Cardiac septum (tissue), 1 donor: ENCODE measurements at places on chromosomes 3 and 15.

DNA sequence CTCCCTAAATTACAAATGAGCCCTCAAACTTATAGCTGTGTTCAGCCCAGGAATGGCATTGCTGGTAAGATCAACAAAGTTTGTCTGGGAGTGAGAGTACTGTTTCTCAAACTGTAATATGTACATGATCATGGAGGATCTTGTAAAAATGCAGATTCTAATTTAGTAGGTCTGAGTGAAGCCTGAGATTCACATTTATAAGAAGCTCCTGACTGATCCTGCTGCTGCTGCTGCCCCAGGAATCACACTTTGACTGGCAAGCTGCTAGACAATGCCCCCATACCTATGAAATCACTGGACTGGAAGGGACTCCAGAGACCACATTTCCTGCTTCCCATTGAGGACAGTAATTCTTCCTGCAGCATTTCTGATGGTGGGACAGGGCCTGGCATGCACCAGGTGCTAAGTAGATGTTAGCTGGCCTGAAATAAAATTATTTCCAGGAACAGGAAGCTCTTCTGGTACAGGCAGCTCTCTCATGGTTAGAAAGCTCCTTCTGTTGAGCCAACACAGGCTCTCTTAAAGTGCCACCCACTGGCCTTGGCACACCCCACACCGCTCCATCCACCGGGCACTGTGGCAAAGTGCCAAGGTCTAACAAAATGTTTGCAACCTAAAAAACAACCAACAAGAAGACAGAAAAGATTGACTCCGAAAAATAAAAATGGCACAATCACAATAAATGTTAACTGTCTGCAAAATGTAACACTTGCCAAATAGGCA is 36.7 kb upstream of the ZNF710 start:
- DNase-seq: no peak

GRCh38 chr15:69105451-69105985 is 54.9 kb upstream of the GLCE start:
- DNase-seq: no peak

DNA sequence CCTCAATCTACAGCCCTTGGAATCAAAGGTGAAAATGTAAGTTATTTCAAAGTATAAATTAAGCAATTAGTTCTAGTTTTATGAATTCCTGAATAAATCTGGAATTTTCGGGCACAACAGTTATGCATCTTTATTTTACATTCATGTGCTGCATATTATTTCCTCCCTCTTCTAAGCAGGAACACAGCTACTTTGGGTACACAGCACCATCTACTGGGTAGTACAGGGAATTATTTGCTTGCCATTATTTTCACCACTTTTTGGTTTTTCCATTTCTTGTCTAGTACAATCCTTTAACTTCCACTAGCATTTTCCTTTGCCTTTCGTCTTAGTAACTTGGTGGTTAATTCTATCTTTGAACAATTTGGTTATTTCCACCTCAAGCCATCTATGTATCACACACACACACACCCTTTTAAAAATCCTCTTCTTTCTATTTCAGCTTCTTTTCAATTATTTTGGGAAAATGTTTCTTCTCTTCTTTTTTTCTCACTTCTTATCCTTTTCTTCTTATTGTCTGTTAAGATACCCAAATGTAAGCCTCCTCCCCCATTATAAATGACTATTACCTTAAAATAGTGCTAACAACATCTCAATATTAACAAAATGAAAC is 451.0 kb downstream of the MFSD1 start:
- DNase-seq: no peak

GRCh38 chr3:38649500-38650247 is at the start of gene SCN5A:
TSS of gene SCN5A (minus strand) at chr3:38649687. CDS start at chr3:38633307, 16,380 bp downstream.
- DNase-seq: peak; percentile 83

GRCh38 chr15:31985607-31986006 is 44.7 kb upstream of the CHRNA7 start:
- no peak for DNase-seq

DNA sequence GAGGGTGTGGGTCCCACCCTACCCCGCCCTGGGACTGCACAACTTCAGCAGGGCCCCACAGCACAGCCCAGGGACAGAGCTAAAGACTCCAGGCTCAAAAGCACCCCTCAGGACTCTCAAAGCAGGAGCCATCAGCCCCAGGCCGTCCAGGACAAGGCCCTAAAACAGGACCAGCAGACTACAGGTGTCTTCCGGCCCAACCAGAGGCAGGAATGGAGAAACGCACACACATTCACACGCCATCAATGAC is 26.1 kb downstream of the ATRIP start:
- DNase-seq: no peak

GRCh38 chr3:11434017-11434526 is 161.9 kb downstream of the ATG7 start:
- no peak for DNase-seq

DNA sequence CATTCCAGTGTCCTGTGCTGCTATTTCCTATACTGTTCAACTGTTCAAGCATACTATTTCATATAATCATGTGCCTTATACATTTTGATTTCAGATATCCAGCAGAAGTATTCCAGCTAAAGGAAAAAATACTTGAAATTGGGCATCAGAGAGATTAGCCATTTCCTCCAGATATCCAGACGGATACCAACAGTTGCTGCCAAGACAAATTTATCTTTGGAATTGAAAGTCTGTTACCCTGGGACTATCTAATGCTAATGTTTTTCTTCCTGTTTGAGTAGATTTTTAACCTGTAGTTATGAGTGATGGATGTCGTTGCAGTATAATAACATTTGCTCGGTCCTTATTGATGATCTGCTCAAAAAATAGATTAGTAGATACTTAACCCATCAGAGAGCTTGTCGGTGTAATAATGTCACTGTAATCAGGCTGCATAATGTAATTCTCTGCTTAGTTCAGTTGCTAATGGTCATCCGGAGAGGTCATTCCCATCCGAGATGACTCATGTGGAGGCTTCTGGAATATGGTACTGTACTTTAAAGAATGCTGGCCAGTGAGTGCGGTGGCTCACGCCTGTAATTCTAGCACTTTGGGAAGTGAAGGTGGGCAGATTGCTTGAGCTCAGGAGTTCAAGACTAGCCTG is 51.5 kb downstream of the TIMP4 start:
- no peak for DNase-seq

GRCh38 chr3:152267831-152268554 is 736 bp upstream of the MBNL1 start:
- no peak for DNase-seq

DNA sequence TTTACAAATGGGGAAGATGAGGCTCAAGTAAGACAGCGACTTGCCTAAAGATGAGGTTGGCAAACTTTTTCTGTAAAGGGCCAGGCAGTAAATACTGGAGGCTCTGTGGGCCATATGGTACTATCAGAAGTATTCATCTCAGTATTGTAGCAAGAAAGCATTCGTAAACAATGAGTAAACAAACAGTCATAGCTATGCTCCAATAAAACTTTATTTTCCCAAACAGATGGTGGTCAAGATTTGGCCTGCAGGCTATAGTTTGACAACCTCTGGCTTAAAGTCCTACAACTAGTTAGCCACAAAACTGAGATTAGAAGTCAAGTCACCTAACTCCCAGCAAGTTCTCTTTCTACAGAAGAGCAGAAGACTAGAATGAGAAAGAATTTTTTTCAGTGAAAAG is 177.0 kb upstream of the NECTIN3 start:
- DNase-seq: no peak

GRCh38 chr3:15933439-15934139 is 135.8 kb upstream of the ANKRD28 start:
- no peak for DNase-seq

DNA sequence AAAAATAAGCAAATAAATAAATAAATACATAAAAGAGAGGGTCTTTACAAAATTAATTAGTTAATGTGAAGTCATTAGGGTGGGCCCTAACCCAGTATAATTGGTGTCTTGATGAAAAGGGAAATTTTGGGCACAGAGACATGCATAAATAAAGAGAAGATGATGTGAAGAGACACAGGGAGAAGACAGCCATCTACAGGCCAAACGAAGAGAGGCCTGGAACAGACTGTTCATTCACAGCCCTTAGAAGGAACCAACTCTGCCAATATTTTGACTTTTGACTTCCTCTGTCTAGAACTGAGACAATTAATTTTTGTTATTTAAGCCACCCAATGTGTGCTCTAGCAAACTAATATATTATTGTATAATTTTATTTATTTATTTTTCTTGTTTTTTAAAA is 29.6 kb upstream of the SELENOK start:
- DNase-seq: no peak

DNA sequence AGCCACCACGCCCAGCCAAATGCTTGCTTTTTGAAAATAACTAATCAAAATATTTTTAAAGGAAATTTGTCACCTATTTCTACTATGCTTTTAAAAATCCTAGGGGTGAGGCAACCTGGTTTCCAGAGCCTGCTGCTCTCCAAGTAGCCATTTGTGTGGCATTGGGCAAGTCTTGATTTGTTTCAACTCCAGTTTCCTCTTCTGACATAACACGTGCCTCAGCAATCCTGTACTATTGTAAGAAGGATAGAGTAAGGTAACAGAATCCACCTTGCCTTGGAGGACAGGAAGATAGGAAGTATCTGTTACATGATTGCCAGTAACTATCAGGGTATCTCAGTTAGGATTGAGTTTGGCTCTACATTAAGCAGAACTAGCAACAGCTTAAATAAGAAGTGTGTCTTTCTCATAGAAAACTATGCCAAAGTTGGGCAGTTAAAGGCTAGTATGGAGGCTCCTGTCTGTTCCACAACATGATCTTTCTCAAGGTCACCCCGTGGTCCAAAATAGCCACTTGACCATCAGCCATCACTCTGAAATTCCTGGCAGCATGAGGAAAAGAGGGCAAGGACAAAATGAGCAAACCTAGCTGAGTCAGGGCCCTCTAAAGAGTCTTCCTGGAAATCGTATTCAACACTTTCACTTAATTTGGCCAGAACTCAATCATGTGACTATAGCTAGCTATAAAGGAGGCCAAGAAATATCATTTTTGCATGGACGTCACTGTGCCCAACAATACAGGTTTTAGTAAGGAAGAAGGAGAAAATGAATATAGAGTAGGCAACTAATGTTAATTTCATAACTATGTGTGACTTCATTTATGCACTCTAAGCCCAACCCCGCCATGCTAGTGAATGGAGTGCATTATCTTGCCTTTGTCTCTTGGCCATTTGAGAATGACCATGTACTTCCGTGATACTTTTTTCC is 66.1 kb downstream of the HMG20A start:
- no peak for DNase-seq

DNA sequence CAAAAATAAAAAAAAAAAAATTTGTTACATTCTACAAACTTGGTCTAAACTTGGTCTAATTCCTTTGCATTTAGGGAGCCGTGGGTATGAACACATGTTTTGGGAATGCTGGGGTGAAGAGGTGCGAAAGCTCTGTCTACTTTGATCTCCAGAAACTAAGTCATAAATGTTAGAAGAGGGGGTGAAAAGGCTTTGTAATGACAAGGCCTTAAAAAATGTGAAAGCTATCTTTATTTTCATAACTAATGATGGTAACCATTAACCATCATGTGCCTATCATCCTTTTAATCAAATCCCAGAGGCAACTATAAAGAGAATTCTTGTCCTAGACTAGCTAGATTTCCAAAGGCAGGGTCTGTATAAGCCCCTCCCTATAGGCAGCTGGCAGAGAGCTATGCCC is 60.9 kb downstream of the PRICKLE2 start:
- no peak for DNase-seq

GRCh38 chr3:27533718-27534573 is 49.8 kb upstream of the SLC4A7 start:
- DNase-seq: no peak

GRCh38 chr15:31276596-31277298 is 49.9 kb upstream of the KLF13 start:
- peak; percentile 35 for DNase-seq

- DNase-seq: peak; percentile 39
These were observed 82.8 kb downstream of the SMAD3 start for GRCh38 chr15:67148196-67148701.

DNA sequence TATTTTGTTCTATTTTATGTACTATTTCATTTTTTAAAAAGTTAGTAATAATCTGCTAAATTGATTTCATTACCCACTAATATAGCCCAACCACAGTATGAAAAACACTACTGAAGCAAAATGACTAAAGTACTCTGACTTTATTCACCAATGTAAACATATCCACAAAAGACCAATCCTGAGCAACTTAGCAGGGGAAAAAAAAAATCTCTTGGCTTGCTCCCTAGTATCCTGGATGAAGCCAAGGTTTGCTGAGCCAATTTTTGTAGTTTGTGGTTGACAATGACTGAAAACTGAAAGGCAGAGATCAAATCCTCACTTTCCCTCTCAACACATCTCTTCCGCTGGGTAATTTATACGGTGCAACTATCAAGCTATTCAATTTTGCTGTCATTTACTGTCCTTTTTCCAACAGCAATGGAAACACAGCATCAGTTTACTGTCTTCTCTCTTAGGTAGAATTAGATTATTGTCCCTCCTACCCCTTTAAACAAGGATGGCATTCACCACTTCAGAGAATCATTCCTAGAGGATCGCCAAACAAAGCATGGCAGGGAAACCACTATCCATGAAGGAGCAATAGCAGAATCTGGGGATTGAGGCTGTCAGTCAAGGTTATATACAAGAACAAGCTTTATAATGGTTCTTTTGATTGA is 149.7 kb downstream of the THRB start:
- DNase-seq: no peak

- DNase-seq: no peak
These were observed 11.3 kb downstream of the PRKCI start for GRCh38 chr3:170233530-170233929.

GRCh38 chr3:182136008-182136910 is 424.5 kb downstream of the SOX2 start:
- DNase-seq: no peak

DNA sequence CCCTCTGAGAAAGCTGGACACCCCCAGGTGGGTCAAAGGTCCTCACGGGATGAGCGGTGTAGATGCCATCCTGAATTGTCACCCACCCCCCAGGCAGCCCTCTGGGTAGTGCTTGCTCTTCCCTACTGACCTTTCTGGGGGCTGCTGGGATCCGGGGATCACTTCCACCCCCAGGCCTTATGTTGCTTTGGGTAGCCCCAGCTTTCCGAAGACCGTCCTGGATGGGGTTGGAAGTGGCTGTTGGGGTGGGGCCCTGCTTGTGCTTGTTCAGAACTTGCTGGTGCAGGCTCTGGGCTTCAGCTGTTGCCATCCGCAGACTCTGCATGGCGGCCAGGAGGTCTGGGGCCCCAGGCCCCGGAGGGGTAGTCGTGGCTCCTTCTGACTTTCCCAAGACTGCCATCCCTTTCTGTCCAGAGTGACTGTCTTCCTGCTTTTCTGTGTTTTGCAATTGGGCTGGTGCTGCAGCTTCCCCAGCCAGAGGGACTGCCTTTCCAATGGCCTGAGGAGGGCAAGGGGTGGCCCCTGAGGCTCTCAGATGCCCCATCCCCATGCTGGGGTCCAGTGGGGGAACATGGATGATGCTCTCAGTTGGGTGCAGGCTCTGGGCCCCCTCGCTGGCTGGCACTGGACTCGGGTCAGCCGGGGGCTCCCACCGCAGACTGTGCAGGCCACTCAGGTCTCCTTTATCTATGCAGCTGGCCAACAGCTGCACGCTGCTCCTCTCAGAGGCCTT is 6.3 kb downstream of the XIRP1 start:
- DNase-seq: no peak

DNA sequence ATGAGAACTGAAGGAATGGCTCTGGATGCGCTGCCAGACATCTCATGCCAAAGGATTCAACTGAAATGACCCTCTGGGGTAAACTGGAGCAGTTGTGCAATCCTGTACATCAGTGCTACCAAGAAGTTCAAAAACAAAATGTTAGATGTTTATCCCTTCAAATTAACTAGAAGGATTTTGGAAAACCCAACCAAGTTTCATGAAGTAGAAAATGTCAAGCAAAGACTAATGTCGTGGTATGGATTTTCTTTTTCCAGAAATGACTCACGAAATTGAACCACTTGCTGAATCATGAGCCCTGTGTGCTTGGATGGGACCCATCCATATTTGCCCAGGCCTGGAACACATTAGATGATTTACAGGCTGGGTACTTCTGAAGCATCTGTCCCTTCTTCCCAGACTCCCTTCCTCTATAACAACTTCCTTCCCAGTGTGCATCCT is 101.6 kb downstream of the LRTM1 start:
- no peak for DNase-seq
